ENCODE measurements at places on chromosomes 11 and 22. TPM values are rescaled to one million over a fixed set of nuclear protein-coding genes. Genes with fewer than 3 reads are reported as not detected.

FOLR2 gene
- not detected for total RNA-seq

TMPRSS5 gene
- 0.14 TPM for total RNA-seq

OR4D11 gene
- not detected for total RNA-seq

CAVIN3 gene
- total RNA-seq, result 220 TPM

ANO9 gene
- total RNA-seq, result 10.7 TPM

GPR83 gene
- not detected for total RNA-seq

MMP11 gene
- total RNA-seq, result 7.3 TPM

MS4A12 gene
- not detected for total RNA-seq

TRABD gene
- total RNA-seq, result 25.2 TPM

LSP1 gene
- 0.42 TPM for total RNA-seq

MS4A6E gene
- not detected for total RNA-seq

OR5A1 gene
- total RNA-seq, result under 0.01 TPM

TNNI2 gene
- not detected for total RNA-seq

MOGAT2 gene
- not detected for total RNA-seq

ROBO4 gene
- total RNA-seq, result 692 TPM

PTS gene
- 45.1 TPM for total RNA-seq

ROM1 gene
- 5.4 TPM for total RNA-seq

KMT5B gene
- total RNA-seq, result 41.0 TPM

PYGM gene
- total RNA-seq, result 0.23 TPM

LDHAL6A gene
- not detected for total RNA-seq

NXPE1 gene
- total RNA-seq, result not detected

TRPM5 gene
- not detected for total RNA-seq

PRAME gene
- total RNA-seq, result not detected

P2RY6 gene
- 0.05 TPM for total RNA-seq

CDC42BPG gene
- total RNA-seq, result 0.34 TPM

SLC16A8 gene
- total RNA-seq, result 0.05 TPM

P2RY2 gene
- total RNA-seq, result 1.2 TPM

CEP126 gene
- total RNA-seq, result 0.34 TPM

MRGPRX3 gene
- not detected for total RNA-seq

MYOD1 gene
- not detected for total RNA-seq

DCHS1 gene
- 81.7 TPM for total RNA-seq

MYBPC3 gene
- total RNA-seq, result not detected

SLC15A3 gene
- 8.7 TPM for total RNA-seq

DDT gene
- 121 TPM for total RNA-seq

VEGFB gene
- total RNA-seq, result 23.1 TPM

BEST1 gene
- total RNA-seq, result not detected

PANX3 gene
- not detected for total RNA-seq

FOLR1 gene
- 0.68 TPM for total RNA-seq

EXPH5 gene
- total RNA-seq, result under 0.01 TPM

MPEG1 gene
- not detected for total RNA-seq

C11orf52 gene
- total RNA-seq, result 0.47 TPM

SYNGR1 gene
- total RNA-seq, result 1.0 TPM

UBQLNL gene
- total RNA-seq, result 0.05 TPM

CALCA gene
- not detected for total RNA-seq
